ENCODE measurements at places on chromosomes 16 and 17.

GRCh38 chr16:66988197-66988788 is at the start of gene CES4A:
Gene CES4A, plus strand, starts transcription at chr16:66988589. Its CDS starts 184 bp downstream, at chr16:66988773.
- DNase-seq = no peak

- DNase-seq = no peak
Measured at GRCh38 chr17:72977771-72978417, 114.6 kb downstream of the SLC39A11 start.

DNA sequence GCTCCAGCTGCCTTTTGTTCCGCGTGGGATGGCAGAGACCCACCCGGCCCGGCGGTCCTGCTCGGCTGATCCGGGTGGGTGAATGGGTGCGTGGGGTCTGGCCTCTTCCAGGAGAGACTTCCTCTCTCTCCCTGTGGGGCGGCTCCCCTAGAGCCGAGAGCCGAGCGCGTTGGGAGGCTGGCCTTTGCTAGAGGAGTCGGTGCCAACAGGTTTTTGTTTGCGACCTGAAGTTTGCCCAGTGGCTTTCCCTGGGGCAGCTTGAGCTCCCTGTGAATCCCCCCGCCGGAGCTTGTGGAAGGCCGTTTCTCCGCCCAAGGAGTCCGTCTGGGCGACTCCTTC is 970 bp downstream of the EPN2 start:
- DNase-seq = peak; percentile 26

DNA sequence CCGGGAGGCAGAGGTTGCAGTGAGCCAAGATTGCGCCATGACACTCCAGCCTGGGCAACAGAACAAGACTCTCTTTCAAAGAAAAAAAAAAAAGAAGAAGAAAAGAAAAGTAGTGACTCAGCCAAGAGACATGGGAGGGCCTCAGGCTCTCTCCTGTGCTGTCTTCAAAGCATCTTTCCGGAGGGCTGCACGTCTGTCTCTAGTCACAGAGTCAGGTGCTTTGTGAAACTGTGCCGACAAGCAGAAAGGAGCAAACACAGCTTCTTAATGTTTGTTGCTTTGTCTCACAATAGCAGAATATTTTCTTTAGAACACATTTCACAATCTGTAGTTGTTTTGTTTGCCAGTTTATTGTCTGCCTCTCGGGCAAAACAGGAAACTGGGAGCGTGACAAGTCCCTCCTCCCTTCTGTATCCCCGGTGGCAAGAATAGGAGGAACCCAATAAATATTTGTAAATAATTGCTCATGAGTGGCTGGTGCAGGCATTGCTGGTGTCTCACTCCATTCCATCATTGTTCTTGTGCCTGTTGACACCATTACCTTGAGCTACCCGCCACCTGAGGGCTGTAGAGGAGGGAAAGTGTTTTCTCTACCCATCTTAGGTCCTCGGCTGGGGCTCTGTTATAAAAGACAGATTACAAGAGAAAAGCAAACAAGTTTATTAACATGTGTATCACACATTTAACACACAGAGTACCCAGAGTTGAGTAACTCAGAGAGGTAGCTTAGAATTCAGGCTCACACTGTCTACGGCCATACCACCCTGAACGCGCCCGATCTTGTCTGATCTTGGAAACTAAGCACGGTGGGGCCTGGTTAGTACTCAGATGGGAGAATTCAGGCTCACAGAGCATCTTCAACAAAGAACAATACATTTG is 5.5 kb downstream of the GAST start:
- no peak for DNase-seq

GRCh38 chr16:4976611-4977145 is 18.5 kb downstream of the SEC14L5 start:
- DNase-seq = no peak

DNA sequence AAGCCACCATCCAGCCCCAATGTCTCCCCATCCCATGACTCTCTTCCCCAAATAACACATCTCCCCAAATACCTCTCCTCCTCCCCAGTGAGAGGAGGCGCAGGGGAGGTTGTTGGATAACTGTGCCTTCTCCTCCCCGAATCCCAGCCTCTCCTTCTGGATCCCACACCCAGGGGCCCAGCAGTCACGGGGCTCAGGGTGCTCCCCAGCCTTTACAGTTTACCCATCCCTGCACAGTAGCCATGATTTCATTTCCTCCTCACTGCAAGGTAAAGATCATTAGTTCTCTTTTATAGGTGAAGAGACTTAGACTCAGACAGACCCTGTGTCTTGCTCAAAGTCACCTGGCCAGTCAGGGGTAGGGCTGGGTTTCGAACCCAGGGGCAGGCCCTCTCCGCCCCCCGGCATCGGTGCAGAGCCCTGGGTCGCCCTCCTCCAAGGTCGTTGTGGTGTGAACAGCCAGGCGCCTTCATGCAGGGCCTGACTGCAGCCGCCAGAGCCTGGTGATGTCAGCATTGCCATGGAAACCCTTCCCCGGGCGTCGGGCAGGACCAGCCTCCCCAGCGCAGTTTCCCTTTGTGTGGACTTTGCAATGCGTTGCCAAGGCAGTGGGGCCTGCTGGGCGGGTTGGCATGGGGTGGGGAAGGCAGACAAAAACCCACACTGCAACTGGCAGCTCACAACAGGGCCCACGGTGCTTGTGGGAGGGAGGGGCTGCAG is 53.3 kb upstream of the TOB1 start:
- peak; percentile 32 for DNase-seq

DNA sequence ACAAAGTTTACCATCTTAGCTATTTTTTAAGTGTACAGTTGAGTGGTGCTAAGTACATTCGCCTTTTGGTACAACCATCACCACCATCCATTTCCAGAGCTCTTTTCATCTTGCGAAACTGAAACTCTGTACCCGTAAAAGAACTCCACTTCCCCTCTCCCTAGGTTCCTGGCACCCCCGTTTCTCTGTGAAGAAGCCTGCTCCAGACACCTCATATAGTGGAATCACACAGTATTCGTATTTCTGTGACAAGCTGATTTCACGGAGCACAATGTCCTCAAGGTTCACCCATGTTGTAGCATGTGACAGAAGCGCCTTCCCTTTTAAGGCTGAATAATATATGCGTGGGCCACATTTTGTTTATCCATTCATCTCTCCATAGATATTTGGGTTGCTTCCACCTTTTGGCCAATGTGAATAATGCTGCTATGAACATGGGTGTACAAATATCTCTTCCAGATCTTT is 54.2 kb upstream of the MAP3K14 start:
- no peak for DNase-seq

GRCh38 chr16:82655072-82655714 is 28.4 kb downstream of the CDH13 start:
- no peak for DNase-seq

DNA sequence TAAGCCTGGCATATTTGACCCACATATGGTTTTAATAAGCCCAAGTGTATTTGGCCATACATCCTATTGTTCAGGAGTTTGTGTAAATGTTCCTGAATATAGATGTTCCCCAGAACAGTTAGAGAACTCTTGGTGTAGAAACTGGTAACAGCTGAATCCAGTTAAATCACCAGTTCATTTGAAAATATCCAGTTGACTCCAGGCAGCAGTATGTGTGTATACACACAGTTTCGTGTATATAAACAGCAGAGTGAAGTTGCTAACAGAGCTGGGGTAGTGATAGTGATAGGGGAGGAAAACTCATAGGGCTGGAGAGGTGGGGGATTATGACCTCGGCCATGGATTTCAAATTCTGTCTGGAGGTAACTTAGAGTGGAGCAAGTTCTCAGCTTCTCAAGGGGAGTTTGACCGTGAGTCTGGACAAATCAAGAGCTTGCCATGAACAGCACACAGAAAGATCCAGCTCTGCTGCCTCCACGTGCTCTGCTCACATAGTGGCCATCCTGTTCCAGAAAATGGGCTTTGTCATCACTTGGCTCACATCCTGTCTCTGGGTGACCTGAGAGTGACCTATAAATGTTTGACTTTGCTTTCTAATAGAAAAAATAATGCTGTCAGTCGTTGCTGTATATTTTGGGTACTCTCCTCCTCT is 30.6 kb upstream of the MMD start:
- DNase-seq = no peak

- DNase-seq = no peak
Measured at GRCh38 chr16:72073560-72074230, 10.7 kb downstream of the HPR start.

DNA sequence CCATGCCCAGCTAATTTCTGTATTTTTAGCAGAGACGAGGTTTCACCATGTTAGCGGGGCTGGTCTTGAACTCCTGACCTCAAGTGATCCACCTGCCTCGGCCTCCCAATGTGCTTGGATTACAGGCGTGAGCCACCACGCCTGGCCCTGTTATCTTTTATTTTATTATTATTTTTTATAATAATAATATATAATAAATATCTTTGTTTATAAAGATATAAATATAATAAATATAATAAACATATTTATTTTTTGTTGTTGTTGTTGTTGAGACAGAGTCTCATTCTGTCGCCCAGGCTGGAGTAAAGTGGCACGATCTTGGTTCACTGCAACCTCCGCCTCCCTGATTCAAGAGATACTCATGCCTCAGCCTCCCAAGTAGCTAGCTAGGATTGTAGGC is 7.0 kb upstream of the RNF157 start:
- DNase-seq = no peak

- DNase-seq = no peak
Measured at GRCh38 chr16:88925540-88925887, 51.5 kb downstream of the CBFA2T3 start.

- DNase-seq = no peak
Measured at GRCh38 chr16:89915303-89916232, 3.1 kb upstream of the MC1R start.

DNA sequence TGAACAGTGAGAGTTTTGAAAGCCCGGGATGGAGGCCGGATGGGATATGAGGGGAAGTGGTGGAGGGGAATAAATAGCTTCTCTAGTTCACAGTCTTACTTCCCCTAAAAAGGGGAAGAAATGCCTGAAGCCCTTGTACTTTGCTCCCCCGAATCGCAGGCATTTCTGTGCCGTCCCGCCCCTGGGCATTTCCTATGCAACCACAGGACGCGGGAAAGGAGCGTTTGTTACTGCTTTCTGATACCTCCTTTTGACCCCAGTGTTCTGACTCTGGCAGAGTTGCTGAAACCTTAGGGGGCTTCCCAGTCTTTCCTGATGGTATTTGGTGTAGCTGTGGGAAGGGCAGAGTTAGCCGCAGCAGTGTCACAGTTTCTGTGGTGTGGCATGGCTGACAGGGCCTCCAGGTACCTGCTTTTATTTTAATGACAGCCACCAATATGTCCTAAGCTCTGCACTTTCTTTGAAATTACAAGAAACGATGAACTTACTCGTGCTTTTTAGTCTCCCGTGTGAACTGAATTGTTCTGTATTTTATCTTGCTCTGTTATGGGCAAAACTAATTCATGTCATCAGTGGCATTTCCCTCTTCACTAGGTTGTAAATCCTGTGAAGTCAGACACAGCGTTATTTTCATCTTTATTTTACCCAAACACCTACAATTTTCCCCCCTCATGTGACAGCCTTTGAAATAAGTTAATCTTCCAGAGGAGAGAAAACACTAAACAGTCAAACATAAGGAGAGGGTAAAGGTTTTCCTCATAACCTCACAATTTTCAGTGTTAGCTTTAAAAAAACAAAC is 27.1 kb downstream of the USP10 start:
- DNase-seq = no peak

DNA sequence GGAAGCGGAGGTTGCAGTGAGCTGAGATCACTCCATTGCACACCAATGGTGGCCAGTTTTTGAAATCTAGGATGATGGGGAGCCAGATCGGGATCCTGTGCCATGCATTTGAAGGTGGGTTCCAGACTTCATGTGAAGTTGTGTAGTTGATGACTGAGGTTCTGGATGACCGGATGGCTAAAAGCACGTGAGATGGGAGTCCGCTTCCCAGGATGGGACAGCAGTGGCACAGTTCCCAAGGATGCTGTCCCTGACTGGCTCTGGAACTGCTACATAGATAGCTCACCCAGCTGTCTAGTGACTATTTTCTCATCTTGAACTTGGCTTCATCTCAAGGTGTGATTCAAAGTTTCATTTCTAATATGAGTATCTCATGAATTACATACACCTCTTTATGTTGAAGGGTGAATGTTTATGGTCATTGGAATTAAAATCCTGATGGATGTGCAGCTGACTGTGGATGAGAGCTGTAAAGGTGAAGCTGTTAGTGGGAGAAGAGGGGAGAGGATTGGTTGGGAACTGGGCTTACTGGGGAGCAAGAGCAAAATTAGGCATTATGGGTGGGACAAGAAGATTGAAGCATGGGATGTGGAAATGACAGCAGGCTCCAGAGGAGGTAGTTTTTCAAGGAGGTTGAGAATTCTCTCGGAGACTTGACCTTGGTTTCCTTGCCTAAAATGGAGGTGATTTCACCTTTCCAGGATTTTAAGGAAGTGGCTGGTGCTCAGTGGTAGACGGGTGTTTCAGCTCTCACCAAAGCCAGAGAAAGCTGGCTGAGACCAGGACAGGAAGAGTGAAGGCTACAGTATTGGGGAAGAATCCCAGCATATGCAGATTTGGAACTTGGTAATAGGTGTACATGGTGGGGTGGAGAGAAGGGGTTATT is 8.2 kb downstream of the TUFM start:
- no peak for DNase-seq

GRCh38 chr17:70332356-70333210 is 163.3 kb downstream of the KCNJ2 start:
- no peak for DNase-seq

DNA sequence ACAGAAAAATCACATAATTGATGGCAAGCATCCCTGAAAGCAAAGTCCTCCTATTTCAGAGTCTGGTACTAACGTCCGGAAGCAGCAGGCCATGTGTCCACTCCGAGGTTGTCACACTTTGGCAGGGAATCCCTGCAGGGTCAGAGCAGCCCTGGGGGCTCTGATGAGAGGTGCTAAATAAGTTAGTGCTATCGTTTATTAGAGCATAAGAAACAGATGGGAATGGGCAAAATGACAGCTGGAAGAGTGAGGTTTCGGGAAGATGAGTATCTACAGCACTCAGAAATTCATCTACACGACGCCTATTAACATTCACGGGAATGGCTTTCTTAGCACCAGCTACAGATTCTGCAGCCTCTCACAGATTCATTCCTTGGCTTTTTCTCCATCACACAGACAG is 465.4 kb upstream of the PSMD7 start:
- no peak for DNase-seq

- DNase-seq = no peak
Measured at GRCh38 chr16:27549464-27549745, 308 bp downstream of the GTF3C1 start.

DNA sequence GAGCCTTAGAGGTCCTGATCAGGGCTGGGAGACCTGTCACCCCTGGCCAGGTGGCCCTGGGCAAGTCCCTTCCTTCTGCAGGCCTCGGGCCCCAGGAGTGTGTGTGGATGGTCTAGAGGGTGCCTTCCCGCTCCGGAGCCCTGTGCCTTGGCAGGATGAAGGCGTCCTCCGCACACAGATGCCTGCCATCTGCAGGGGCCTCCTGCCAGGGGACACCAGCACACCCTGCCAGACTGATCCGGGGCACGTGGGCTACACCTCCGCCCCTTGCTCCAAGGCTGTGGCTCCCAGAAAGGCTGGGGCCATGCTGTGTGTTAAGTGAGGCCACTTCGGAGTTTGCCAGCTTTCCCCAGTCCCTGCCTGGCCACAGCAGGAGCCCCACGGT is 30.7 kb downstream of the NPTX1 start:
- no peak for DNase-seq

DNA sequence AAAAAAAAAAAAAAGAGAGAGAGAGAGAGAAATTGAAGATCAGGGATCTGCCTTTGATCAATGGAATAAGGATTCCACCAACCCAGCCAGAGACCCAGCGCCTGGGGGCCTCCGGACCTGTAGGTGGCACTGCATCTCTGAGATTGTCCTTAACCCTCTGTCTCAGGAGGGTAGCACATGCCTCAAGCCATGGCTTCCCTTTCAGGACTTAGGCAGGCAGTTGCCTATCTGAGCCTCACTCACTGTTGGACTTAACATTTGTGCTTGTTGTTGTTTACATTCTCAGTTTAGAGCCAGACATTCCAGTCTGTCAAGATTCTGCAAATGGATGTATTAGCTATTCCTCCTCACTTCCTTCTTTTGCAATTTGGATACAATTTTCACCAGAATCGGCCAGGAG is 5.1 kb upstream of the SCNN1B start:
- DNase-seq = no peak

All from progenitor cell of endocrine pancreas (in vitro differentiated cells).